Left lobe of liver (tissue), 2 donors: ENCODE measurements at places on chromosomes 1 and 21.

GRCh38 chr1:5744911-5745799, 247.1 kb downstream of the NPHP4 start:
- no peak for DNase-seq

GRCh38 chr1:245480393-245481120, 325.8 kb downstream of the KIF26B start:
- DNase-seq: no peak

DNA sequence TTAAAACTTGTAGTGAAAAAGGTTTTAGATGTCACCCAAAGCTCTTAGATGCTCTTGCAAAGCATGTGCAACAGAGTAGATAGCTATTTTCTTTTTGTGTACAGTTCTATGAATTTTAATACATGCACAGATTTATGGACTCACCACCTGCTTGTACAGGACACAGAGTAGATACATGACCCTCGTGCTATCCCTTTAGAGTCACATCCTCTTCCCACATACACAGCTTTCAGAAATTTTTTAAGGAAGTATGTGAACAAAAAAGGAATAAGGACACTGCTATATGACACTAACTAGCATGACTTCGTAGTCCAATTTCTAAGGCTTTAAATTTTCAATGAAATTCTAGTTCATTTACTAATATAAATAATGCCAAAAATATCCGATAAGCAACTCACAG, 60.9 kb downstream of the ABL2 start:
- no peak for DNase-seq

DNA sequence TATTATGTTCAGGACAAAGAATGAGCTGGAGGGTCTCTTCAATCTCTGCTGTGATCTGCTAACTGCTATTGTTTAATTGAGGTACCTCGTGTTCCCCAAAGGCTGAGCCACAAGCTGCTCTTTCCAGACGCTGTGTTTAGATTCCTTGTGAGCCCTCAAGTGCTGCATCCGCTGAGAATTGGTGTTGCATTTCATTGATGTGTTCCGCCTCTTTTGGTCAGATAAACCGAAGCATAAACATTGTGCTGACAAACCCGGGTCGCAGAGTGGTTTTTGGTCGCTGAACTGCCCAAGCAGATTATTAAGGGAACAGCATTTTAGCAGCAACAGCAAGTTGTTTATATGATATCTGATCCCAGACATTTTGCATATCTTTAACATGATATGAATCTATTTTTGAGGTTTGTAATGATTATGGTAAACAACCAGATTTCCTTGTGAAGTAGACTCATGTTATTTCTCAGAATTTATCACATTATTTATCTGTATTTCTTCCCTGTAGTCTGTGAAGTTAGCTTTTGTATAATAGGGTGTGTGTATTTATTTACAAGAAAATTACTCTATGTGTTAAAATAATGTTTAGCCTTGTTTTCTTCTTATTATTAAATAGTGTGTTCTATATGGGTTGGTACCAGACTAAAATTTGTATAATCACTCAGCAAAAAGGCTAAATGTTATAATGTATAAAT, 217.2 kb upstream of the C1orf105 start:
- no peak for DNase-seq

DNA sequence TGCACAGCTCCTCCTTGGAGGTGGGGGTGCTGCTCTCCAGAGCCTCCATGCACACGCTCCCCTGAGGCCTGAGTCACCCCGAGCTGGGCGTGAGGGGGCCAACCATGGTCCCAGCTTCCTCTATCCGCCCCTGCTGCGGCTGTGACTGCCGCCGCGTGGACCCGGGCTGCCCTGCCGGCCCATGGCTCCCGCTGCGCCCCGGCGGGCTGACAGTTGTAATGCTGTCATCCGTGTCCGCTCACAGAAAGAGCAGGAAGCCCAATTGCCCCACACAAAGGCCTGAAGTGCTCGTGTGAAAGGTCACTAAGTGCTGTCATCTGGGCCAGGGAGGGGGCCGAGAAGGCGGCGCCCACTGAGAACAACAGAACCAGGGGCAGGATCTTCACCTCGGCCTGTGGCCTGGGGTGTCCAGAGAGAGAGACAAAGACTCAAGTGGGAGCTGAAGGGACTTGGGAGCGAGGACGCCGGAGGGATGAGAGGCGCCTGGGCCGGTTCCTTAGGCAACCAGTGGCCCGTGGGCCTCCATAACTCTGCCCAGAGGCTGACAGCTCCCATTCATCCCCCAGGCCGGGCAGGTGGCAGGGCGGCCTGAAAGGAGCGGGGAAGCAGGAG, 31.5 kb downstream of the OLIG1 start:
- DNase-seq: no peak

- no peak for DNase-seq
Observed at GRCh38 chr1:3521426-3521825, 67.0 kb downstream of the ARHGEF16 start.

GRCh38 chr1:220962031-220962751, 82.9 kb downstream of the HLX start:
- DNase-seq: peak; percentile 62

DNA sequence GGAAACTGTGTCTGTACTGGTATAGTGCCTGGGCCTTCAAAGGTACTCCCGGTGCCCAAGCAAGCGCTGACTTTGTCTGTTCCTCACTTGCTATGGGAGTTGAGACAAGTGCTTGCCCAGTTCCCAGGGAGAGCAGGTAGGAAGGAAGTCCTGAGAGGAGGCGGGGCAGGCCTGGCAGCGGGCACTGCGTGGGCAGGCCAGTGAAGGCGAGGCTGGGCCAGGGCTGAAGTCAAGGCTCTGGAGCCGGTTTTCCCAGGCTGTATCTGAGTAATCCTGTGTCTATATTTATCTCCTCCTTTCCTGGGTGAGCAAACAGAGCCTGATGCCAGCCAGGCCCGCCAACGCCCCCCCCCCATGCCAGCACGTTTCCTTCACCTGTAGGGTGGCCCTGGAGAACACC, 15.9 kb upstream of the EDN2 start:
- DNase-seq: no peak
